ENCODE measurements at places on chromosomes 6 and 20.

- DNase-seq: no peak
Observed at GRCh38 chr20:49705358-49705757, 8.3 kb downstream of the B4GALT5 start.

DNA sequence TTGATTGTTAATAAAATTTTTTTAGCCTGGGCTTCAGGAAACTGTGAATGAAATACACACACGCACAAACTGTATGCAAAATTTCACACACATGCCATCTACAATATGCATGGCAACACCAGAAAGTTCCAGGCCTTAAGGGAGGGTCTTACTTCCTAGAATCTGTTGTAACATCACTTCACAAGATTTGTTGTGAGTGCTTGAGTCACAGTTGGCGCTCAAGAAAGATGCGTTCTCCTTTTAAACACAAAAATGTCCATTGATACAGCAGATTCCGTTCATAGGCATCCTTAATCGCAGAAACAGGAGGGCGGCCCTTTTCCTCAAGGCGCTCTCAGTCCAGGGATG, 485 bp upstream of the RTF2 start:
- DNase-seq: no peak

- no peak for DNase-seq
Observed at GRCh38 chr6:162963861-162964260, 236.1 kb downstream of the PACRG start.

GRCh38 chr6:117616391-117617209, 14.3 kb upstream of the GOPC start:
- DNase-seq: no peak

GRCh38 chr6:119100115-119100514, 21.7 kb upstream of the FAM184A start:
- no peak for DNase-seq

- peak; percentile 29 for DNase-seq
Observed at GRCh38 chr20:26208296-26209091, 511.8 kb upstream of the ZNF337 start.

DNA sequence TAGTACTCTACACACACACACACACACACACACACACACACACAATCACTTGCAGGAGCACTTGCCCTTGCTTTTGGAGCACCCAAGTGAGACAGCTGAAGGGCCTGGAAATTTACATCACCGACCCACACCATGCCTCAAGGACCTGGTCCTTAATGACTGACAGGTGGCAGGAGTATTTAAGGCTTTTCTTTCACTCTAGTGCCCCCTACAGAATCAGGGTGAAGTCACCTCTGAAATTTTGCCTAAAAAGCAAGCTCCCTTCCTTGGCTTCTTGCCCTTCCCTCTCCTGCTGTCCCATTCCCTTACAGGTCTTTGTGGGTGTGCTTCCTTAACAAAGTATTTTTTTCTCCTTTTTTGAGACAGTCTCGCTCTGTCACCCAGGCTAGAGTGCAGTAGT, 353.5 kb upstream of the IRAK1BP1 start:
- no peak for DNase-seq

GRCh38 chr6:5497896-5498578, 236.7 kb downstream of the FARS2 start:
- DNase-seq: no peak
